ENCODE measurements at places on chromosomes 5 and 9.

- DNase-seq = no peak
Observed at GRCh38 chr5:179974246-179974945, 66.7 kb upstream of the TBC1D9B start.

DNA sequence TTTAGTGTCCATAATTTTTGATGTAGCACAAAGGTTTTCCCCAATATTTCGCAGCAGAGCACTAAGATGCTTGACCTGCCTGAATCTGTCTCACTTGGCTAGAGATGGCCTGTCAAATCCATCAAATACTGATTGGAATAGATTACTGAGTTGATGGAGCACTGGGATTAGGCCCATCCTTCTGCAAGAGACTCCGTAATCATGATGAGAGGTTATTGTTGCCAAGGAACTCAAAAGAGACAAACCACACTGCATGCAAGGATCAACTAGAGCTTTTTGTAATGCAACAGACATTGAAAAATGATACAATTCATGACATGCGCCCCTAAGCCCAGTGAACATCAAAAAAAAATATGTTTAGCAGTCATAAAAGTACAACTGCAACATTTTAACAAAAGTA, 585.3 kb upstream of the GRAMD2B start:
- DNase-seq = no peak

GRCh38 chr5:32458880-32459495, 14.4 kb upstream of the ZFR start:
- no peak for DNase-seq

DNA sequence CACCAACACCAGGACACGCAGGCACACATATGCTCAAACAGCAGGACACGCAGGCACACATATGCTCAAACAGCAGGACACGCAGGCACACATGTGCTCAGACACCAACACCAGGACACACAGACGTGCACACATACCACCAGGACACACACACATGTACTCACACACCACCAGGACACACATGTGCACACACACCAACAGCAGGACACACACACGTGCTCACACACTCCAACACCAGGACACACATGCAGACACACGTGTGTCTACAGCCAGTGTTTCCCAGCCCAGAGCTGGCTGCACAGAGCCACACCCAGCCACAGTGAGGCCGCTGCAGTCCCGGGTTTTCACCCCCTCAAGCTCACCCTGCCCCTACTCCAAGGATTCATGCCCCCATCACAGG, 25.0 kb upstream of the SLC12A7 start:
- no peak for DNase-seq

DNA sequence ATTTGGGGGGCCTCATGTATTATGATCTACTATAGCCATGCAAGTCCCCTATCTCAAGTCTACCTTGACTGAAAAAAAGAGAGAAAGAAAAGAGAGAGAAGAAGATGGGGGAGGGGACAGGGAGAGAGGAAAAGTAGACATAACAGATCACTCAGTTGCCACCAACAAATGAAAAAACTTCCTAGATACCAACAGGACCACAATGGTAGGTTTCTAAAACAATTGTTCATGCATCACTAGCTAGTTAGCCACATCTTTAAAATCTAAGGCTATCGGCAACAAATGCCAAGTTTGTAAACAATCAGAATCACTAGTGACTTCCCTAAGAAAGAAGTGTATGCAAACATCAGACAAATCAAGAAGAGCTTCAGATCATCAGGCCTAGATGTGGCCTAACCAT, 328.2 kb downstream of the BNC2 start:
- DNase-seq = no peak

GRCh38 chr5:170821257-170821800, 37.8 kb downstream of the GABRP start:
- DNase-seq = no peak

GRCh38 chr5:1666221-1666620, 133.4 kb downstream of the MRPL36 start:
- no peak for DNase-seq

DNA sequence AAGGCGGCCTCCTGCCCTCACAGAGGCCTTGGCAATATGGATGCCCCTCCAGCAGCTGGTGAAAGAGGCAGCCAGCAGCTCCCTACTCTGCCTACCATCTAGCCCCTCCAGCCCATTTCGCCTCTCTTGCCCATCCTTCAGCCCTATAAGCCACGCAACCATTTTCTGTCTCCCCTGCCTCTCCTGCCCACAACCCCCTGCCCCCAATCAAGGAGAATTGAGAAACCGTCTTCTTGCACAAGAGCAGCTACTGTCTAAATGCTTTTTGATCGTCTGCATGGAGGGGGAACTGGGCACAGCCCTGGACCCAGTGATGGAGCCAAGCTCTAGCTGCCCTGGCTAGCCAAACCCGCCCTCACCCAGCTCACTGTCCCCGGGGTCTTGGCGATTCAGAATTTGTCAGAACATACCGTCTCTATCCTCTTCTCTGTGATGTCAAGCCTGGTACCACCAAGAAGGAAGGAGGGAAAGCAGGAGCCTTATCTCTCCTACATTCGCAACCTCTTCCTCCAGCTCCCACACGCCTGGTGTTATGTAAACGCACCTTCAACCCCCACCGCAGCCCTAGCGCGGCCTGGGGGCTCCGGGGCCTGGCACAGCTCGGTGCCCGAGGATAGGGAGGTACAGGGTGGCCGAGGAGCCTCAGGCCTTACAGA, 1.2 kb downstream of the SPRY4 start:
- no peak for DNase-seq

DNA sequence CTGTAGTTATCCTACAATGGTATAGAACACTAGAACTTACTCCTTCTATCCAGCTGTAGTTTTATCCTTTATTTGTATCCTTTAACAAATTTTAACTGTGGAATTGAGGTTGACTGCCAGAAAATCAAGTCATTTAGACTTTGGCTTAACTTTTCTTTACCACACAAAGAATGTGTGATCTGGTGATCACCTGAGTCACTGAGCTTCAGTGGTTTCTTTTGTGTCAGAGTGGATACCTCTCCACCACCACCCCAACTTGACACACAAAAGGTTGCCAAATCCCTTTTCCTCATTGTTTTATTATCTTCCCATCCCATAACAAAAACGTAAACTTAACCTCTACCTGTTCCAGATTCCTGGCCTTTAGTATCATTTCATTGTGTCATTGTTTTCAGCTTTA, 5.5 kb downstream of the OTULIN start:
- DNase-seq = peak; percentile 76

DNA sequence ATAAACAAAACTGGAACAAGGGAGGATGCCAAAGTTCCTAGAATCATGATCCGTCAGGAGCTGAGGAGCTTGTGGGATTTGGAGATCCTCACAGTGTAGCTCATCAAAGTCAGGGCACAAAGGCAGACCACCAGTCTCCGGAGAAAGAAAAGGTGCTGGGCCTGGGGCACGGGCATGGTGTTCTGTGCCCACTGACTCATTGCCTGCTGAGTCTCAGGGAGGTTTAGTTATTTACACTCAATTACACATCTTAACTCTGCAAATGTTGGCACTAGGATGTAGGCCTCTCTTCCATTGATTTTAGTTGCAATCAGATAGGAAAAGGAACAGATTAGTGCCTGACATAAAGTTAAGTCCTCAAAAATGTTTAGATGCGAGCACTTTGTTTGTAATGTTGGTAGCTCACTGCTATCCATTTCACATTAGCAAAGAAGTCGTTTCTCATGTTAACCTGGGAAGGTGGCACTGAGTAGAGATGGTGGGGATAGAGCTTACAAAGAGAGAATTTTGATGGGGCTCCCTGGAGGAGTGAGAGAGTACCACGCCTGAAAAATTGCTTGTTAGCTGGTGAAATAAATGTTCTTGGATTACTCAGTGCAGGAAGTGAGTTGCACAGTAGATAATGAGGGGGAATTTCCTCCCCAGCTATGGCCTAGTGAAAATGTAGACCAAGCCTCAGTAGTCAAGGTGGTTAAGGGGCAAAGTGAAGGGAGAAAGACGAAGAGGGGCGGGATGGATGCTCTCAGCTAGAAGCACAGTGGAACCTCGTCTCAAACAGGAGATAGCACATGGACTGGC, 109.5 kb upstream of the CD180 start:
- peak; percentile 33 for DNase-seq

GRCh38 chr9:115278326-115279035, 160.5 kb upstream of the TNC start:
- DNase-seq = no peak

DNA sequence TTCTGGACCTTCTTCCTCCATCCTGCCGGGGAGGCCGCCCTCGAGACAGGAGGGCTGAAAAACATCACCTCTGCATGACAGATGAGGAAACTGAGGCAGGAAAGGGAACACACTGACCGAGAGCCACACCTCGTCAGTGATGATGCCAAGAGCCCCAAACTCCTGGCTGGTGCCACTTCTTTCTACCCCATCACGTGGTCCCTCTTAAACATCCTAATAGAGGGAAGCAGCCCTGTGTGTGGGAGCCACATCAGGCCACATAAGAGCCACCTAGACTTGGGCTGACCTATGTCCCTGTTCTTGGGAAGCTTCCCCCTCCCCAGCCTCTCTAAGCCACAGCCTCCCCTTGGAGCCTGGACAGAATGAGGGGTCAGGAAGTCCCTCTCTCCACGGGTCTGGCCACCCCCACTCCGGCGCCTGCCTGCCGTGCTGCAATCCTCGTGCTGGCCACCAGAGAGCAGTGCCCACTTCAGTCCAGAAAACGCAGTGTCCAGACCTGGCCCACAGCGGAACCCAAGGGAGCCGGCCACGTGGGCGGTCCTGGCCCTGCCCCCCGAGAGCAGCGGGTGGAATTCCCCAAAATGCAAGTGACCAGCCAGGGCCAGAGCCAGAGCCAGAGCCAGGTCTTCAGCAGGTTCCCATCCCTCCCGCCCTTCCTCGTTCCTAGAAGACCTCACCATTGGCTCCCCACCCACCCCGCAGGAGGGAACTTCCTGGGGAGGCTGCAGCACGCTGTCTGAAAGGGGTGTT, 54.7 kb upstream of the SARDH start:
- DNase-seq = peak; percentile 11

GRCh38 chr9:81878530-81878929, 49.7 kb upstream of the SPATA31D4 start:
- DNase-seq = no peak

DNA sequence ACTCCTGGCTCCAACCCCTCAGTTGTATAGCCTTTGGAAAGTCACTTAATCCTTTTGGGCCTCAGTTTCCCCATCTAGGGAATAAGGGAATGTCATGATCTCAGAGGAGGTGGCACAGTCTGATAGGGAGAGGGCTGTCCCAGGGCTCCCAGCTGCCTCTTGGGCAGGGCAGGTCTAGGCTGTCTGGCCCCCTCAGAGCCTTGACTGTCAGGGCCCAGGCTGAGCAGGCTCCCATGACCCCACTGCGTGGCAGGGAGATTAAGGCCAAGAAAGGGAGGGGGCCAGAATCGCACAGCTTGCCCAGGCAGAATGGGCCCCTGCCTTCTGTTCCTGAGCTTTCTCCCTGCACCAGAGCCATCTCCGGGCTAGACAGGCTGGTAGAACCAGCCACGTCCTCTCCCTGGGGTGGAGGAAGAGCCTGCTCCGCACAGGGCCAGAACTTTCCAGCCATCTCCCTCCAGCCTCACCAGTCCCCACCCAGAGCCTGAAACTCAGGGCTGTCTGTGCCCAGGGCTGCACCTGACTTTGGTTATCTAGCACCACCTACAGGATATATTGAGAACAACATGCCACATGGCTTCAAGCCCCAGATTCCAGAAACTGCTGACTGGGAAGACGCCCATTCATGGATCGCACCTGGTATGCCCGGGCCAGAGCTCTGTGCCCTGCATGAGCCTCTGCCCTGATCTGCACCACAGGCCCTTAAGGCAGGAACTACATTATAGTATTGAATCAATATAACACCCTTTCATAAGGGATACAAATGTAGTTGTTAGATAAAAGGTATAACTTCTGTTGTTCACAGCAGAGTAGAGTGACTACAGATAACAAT, 32.1 kb downstream of the NAIF1 start:
- DNase-seq = peak; percentile 77

DNA sequence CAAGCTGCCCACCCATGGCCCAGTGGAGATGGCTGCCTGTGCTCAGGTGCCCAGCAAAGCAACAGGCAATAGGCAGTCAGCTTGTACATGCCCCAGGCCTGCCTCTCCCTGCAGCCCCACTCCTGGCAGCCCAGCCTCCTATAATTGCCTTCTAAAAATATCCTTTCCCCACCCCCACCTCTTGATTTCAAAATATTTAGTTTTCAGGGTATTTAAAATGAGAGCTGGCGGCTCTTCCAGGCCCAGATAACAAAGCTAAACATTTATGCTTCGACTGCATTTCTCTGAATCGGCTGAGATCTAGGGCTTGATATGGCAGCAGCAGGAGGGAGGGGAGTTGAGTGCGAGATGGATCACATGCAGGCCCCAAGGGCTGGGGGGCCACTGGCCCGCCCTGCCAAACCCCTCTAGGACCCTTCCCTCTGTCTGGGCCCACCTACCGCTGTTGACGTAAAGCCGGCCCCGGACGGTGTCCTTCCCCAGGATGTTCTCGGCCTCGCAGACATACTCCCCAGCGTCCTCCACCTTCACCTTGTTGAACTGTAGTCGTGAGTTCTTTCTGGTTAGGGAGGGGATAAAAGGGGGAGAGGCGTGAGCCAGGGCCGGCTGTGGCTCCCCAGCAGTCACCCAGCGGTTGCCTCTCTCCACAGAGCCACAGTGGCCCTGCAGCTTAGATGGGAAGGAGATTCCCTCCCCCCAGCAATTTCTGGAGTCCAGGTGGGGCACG, 85.0 kb downstream of the PSD2 start:
- no peak for DNase-seq

- no peak for DNase-seq
Observed at GRCh38 chr9:87512311-87512710, 14.6 kb downstream of the DAPK1 start.

GRCh38 chr9:93826209-93826608, 128.9 kb downstream of the BARX1 start:
- no peak for DNase-seq

DNA sequence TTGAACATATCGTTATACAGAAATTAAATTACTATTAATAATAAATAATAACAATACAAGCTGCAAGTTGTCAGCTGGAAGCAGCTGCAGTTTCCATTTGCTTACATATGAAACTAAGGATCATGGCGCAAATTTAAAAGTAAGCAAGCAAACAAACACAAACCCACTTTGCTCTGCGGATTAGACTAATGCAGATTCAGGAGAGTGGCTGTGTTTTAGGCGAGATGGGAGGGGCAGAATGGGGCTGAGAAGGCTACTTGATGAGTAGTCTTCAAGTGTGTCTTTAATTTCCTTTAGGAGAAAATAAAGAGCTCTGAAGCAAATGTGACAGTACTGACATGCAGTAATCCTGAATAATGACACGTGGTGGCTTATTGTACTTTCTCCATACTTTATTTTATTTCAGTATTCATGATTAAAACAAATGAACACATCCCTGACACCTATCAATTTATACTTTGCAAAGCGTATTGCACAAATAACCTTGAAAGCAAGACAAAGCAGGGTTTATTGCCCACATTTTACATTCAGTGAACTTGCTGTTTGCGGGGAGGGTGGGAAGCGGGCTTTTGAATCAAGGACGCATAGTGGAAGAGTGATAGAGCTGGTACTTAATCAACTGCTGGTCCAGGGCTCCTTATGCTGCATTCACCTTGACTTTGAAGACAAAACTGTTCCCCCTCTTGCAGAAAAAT, 221.4 kb upstream of the TRIM32 start:
- DNase-seq = no peak

- no peak for DNase-seq
Observed at GRCh38 chr9:133401588-133401987, 16.2 kb downstream of the REXO4 start.

- no peak for DNase-seq
Observed at GRCh38 chr9:99034149-99034548, 70.8 kb upstream of the TGFBR1 start.

- DNase-seq = no peak
Observed at GRCh38 chr9:91415290-91415689, 8.3 kb downstream of the NFIL3 start.

- DNase-seq = no peak
Observed at GRCh38 chr5:111595425-111595824, 83.1 kb upstream of the STARD4 start.

Data from foreskin keratinocyte (primary cell).